ENCODE measurements at places on chromosomes 6 and 20.

DNA sequence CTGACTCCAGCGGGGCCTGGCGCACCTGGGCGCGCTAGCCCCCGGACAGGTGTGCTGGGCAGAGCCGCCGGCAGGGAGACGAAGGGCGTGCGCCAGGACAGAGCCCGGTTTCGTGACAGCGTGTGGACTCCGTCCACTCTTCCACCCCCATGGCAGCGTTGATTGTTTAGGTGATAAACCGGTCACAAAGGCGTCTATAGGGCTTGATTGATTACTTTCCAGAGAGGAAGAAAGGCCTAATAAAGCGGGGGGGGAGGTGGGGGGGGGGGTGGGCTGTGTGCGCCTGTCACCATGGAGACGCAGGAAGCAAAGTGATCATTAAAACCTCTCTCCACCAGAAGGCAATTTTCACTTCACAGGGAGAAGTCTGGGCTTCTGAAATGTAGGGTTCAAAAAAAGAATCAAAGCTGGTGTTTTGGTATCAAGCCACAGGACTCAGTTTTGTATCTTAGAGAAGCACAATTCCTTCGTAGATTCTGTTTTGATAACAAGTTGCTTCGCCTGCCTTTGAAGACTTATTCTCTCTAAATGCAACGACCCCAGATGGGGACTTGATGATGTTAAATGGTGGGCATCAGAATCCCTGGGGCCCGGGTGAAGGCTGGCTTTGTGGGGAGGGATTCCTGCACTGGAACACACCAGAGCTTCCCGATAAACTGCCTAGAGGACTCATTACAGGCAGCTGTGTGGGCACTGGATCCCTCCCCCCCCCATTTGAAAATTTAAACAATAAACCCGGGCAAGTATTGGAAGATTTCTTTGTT is 1.4 kb downstream of the PHACTR3 start:
- no peak for DNase-seq

DNA sequence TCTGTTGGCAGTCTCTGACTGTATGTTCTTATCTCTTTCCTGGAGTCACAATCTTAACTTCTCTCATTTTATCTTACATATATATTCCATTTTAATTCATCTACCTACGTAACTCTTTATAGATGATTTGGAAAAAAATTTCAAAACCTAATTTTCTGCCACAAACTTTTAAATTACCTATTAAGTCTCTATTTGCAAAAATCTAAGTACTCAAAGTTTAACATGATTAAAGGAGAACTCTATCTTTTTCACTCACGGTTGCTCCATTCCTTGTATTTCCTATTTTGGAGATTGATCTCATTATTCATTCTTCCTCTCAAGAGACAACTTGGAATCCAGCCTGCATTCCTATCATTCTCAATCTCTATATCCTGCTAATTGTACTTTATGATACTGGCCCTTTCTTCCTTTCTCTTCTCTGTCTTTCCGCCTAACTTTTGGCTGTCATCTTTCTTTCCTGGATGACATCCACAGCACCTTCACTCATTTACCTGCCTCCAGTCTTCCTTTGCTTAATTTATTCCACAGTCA is 1071.1 kb upstream of the CITED2 start:
- no peak for DNase-seq

DNA sequence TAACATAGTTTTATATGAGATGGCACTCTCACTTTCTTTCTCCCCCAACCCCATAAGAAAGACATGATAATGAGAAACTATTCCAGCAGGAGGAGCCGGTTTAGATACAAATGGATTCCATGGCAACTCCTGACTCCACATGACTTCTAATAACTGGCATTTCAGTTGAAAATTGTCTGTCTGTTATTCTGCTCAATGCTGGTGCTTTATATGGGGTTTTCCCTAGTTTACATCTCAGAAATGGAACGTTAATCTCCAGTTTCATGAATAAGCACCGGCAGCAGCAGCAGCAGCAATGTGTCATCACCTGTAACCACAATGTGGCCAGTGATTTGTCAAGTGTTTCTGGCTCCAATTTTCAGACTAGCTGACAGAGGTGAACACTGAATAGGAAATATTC is 8.0 kb upstream of the SIM1 start:
- no peak for DNase-seq

DNA sequence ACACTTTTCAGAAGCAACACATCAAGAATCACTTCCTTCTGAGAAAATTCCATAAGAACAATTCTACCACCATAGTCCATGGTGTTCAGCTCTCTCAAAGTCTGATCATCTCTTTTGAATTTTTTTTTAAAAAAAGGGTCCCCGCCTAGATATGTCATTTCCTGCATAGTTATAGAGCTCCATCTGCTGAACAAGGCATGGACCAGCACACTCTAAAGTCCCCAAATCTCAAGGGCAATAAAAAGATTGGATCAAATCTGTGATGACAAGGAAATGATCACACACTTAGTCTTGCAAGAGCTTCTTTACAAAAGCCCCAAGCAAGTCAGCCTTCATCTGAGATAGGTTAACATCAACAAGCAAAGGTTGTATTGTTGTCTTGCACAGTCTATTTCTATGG is 100.7 kb upstream of the STMND1 start:
- DNase-seq = no peak

- DNase-seq = no peak
These were observed 48.1 kb downstream of the TM9SF4 start for GRCh38 chr20:32157611-32158010.

GRCh38 chr6:92132457-92132856 is 1286.9 kb downstream of the EPHA7 start:
- DNase-seq = no peak

DNA sequence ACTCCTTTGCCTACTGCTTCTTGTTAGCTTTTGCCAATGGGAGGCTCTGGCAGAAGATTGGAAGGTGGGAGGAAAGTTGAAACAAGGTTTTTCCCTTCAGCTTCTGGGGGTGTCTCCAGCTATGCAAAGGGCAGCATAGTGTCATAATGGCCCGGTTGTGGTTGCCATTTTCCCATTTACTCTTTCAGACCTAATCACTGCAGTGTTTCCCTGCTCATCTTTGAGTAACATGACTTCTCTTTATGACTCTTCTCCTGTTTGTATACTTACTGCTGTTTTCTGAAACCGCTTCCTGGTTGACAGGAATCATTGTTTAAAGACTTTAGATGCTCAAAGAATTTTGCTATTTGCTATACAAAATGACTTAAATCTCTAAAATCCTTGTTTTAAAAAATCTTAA is 19.9 kb downstream of the NRN1 start:
- no peak for DNase-seq

DNA sequence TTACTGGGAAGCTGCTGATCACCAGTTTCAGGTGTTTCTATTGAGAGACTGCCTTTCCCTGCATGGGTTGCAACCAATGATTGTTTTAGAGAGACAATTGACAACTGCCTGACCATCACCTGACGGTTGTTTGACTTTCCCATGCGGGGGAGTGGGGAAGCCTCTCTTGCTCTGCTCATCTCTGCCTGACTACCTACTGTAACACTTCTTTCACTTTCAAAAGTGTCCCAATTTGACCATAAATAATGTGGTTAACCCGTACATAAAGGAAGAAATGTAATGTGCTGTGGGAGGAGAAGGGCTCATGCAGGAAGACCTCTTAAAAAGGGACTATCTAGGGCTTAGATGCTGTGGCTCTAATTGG is 122.1 kb upstream of the PHACTR1 start:
- no peak for DNase-seq

- no peak for DNase-seq
These were observed 5.6 kb downstream of the GDF5 start for GRCh38 chr20:35432430-35432735.

DNA sequence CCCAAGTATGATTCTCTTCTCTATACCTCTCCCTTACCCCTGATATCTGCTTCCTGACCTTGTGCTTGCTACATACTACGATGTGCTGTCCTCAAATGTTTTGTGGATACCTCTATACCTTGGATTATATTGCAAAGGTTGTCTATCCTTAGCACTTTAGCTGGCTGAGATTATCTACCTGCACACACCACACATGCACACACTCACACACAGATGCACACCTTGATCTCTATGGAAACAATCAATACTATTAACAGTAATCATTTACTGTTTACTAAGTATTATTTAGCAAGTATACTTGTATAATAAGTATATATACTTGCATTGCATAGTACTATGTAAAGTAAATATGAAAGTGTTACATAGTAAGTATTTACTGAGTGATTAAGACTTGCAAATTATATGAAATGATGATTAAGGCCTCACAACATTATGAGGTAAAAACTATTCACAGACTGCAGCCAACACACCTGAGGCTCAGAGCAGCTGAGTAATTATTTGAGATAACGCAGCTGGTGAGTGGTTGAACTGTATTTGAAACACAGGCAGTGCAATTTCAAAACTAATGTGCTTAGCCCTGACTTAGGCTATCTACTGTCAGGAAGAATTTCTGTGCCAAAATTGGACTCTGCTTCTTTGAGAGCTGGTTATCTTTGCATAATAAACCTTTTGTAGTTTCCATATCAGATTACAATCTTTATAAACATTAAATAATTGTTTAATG is 699.9 kb downstream of the FRK start:
- DNase-seq = no peak
